ENCODE measurements at places on chromosomes 13 and 19. TPM values are rescaled to one million over a fixed set of nuclear protein-coding genes. Genes with fewer than 3 reads are reported as not detected.

ZNF841 gene
- total RNA-seq = 12.5 TPM

RNF17 gene
- total RNA-seq = not detected

CFAP97D2 gene
- not detected for total RNA-seq

LRRC63 gene
- total RNA-seq = not detected

DKKL1 gene
- not detected for total RNA-seq

PDE4A gene
- 2.3 TPM for total RNA-seq

PRR22 gene
- total RNA-seq = 2.7 TPM

SNRPA gene
- total RNA-seq = 64.1 TPM

GRCh38 chr13:59931621-59932020 lies 232.1 kb downstream of the DIAPH3 start:
- no peak for DNase-seq

DNA sequence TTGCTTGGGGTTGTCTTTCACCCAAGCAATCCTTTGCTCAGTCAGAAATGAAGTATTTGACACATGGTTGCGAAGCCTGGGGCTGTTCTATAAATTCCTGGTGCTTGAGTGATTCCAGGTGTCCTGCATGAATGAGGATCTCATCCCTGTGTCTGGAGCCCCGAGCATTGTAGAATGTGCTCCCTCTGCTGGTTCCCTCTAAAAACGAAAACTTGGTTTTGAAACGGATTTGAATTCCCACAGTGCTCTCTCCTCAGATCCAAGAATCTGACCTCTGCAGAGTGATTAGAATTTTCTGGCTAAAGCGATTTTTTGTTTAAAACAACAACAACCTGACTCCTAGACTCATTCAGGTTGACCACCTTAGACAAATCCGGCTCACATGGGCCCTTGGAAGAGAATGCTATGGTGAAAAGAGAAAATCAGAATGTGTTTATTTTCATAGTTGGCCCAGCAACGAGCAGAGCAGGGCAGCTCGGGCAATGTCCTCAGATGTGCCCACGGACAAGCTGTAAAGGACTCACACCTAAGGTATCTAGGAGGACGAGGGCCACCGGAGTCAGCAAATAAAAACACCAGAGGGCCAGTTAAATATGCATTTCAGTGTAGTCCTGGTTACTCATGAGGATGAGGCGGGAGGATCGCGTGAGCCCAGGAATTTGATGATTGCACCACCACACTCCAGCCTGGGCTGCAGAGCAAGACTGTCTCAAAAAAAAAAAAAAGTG lies 8.7 kb upstream of the ATP12A start:
- peak; percentile 60 for DNase-seq

GRCh38 chr13:49540552-49540951 lies 44.8 kb downstream of the PHF11 start:
- DNase-seq = peak; percentile 37

GRCh38 chr13:33518452-33518851 lies 232.9 kb upstream of the STARD13 start:
- DNase-seq = no peak

DNA sequence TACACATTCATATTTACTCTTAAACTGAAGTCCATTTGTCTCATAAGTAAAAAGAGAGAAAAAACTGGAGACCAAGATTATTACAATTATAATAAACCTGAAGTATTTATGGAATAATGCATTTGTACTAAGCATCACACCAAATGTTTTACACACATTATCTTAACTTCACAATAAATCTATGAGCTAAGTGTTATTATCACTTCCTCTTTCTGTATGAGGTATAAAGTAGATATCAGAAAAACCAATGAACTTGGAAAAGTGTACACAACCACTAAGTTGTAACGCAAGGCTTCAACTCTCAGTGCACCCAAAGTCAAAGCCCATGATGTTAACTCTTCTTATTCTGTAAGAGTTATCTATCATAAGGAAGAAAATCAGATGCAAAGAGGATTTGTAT lies 274.7 kb downstream of the FGF14 start:
- DNase-seq = no peak

- DNase-seq = no peak
Measured at GRCh38 chr13:77599351-77599750, 63.8 kb downstream of the SCEL start.

- no peak for DNase-seq
Measured at GRCh38 chr19:33407716-33408115, 34.2 kb downstream of the CEBPG start.

GRCh38 chr19:29338480-29338879 lies 125.5 kb upstream of the UQCRFS1 start:
- DNase-seq = no peak

DNA sequence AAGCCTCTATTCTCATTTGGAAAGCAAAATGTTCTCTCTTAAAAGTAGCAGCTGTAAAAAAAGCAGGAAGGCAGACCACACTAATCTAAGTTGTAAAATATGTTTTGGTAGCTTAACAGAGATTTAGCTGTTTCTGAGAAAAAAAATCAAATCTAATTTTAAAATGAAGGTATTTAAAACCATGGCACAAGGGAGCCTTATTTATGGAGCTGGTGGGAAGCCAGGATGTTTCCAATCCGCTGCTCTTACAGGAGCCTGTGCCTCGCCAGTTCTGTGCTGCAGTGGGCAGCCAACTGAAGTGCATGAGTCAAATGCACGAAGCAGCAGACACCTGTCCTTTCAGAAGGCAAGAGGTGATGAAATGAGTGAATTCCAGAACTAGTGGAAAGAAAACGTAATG lies 28.2 kb downstream of the GPC6 start:
- no peak for DNase-seq

GRCh38 chr13:43128504-43128961 lies 105.1 kb downstream of the DNAJC15 start:
- no peak for DNase-seq

DNA sequence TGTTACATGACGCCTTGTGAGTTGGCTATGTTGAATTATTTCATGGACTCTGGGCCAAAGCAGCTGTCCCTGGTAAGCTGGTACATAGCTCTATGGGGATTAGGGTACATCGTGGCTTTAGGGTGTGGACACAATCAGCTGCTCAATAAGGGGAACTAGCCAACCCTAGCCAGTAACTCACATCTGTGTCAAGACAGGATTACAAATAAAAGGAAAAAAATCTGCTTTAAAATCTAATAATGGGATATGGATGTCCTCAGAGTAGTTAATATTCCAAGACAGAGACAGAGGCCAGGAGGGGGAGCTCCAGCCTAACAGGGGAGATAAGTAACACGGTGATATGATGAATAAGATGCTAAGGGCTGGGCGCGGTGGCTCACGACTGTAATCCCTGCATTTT lies 21.1 kb upstream of the ZNF766 start:
- peak; percentile 40 for DNase-seq

- DNase-seq = no peak
Measured at GRCh38 chr19:14305706-14306105, 75.5 kb upstream of the ADGRE5 start.

DNA sequence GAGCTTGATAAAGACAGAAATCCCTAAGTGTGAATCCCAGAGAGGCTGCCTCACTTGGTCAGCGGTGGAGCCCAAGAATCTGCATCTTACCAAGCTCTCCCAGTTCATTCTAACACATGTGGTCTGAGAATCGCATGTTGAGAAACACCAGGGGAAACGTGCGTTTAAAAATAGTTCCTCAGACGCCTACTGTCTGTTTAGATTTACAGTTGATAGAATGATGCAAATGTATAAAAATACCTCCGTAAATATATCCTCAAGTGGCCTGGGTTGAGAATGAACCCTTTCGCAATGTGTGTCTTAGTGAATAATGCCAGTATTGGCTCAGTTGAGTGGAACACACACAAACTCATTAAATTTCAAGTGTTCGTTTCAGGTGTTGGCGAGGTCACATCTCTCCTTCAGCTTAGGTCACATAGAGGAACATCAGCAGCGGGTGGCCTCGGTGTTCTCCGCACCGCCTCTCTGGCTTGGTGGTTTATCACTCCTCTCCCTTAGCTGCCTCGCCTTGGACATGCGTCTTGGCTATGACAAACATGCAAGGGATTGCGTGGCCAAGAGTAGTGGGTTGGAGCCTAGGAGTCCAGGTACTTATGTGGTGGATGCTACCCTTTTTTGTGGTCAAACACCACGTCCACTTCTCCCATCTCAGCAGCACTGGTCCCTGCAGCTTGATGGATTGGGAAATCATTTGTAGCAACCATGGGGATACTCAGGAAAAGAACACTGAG lies 117.6 kb upstream of the SPATA13 start:
- no peak for DNase-seq
